ENCODE measurements at places on chromosomes 5 and 9.

DNA sequence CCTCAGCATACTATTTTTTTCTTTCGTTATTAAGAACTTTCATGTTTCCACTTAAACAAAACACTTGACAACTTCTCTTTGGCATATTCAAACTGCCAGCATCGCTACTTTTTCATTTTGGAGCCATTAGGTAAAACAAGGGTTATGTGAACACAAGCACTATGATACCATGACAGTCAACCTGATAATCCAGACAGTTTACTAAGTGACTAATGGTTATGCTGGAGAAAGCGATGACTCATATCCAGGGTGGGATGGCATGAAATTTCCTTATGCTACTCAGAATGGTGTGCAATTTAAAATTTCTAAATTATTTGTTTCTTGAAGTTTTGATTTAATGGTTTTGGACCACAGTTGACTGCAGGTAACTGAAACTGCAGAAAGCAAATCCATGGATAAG, 29.9 kb upstream of the PRSS3 start:
- no peaks in the 10 kb centered on the region for H3K36me3 ChIP-seq
- no peaks in the 10 kb centered on the region for H3K4me1 ChIP-seq
- H3K27ac ChIP-seq: no peak overlapping the region
- H3K4me3 ChIP-seq: no peak overlapping the region
- DNase-seq: no peak

DNA sequence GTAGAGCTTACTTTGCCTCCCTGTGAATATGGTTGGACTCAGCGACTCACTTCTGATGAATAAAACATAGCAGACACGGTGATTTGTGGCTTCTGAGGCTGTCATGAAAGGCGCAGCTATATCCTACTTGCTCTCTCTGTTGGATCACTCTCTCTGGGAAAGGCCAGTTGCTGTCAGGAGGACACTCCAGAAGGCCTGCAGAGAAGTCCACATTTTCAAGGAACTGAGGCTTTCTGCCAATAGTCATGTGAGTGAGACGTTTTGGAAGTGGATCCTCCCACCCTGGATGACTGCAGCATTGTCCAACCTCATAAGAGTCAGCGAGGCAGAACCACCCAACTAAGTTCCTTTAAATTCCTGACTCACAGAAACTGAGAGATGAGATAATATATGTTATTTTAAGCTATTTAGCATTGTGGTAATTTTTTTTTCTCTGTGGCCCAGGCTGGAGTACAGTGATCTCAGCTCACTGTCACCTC, 156.0 kb upstream of the MAST4 start:
- peaks cover 16% of the 10 kb centered on the region for H3K4me1 ChIP-seq
- H3K4me3 ChIP-seq: 0 out of 2 replicates have a peak overlapping the region, but pooled peaks have one; percentile 7
- H3K27ac ChIP-seq: no peak overlapping the region
- no peaks in the 10 kb centered on the region for H3K36me3 ChIP-seq
- DNase-seq: peak; percentile 34

- H3K36me3 ChIP-seq: no peaks in the 10 kb centered on the region
- H3K27me3 ChIP-seq: no peaks in the 10 kb centered on the region
- no peak overlapping the region for H3K4me3 ChIP-seq
- DNase-seq: peak; percentile 61
- H3K4me1 ChIP-seq: no peaks in the 10 kb centered on the region
These were observed 286.0 kb upstream of the TUSC1 start for GRCh38 chr9:25964239-25964638.

GRCh38 chr5:120895660-120896059, 431.6 kb downstream of the PRR16 start:
- H3K4me3 ChIP-seq: no peak overlapping the region
- H3K4me1 ChIP-seq: no peaks in the 10 kb centered on the region
- no peak for DNase-seq
- no peak overlapping the region for H3K27ac ChIP-seq

Data from MM.1S (cell line).